ENCODE measurements at places on chromosomes 13 and 19.
A peak's percentile ranks its signal among the peaks of the same experiment; 100 is the strongest.

GRCh38 chr13:44908712-44909111, 80.6 kb downstream of the NUFIP1 start:
- H3K4me1 ChIP-seq = no peaks in the 10 kb centered on the region
- no peak overlapping the region for H3K4me3 ChIP-seq
- H3K36me3 ChIP-seq = peaks cover 4% of the 10 kb centered on the region
- DNase-seq = no peak

DNA sequence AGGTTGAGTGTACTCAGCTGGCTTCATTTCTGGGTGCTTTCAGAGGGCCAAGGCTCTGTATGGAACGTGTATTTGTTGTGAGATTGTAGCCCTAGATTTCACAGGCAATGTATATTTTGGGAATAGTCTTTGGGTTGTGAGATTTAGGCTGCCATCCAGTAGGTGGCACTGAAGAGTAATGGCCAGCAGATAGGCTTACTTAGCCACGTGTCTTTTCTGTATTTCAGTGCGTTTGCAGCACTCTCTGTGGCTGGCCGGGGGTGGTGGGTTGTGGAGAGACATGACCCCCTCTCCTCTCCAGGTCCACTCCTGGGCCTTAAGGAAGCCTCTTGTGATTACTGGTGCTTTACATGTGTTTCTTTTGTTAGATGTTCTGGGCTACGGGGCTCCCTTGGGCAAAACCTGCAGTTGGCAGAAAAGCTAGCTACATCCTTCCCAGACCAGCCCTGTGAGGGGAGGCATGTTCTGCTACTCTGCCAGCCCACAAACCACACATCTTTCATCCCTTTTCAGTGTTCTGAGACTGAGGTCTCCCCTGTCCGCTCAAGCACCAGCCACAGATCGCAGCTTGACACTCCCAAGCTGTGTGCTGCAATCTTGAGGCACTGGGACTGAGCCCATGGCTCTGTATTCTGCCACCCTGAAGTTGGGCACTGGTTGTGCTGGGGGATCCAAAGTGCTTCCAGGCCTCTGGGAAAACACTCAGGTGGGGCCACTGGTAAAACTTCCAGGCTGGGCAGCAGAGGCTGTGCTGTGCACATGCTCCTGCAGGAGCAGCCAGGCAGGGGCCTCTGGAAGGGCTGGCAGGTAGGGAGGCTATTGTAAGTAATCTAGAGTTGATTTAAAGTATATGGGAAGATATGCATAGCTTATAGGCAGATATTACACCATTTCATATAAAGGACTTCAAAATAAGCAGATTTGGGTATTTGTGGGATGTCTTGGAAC, 1096.8 kb upstream of the PCDH20 start:
- DNase-seq = peak; percentile 6
- no peaks in the 10 kb centered on the region for H3K36me3 ChIP-seq
- peaks cover 9% of the 10 kb centered on the region for H3K27me3 ChIP-seq
- no peaks in the 10 kb centered on the region for H3K4me1 ChIP-seq
- no peak overlapping the region for H3K4me3 ChIP-seq

DNA sequence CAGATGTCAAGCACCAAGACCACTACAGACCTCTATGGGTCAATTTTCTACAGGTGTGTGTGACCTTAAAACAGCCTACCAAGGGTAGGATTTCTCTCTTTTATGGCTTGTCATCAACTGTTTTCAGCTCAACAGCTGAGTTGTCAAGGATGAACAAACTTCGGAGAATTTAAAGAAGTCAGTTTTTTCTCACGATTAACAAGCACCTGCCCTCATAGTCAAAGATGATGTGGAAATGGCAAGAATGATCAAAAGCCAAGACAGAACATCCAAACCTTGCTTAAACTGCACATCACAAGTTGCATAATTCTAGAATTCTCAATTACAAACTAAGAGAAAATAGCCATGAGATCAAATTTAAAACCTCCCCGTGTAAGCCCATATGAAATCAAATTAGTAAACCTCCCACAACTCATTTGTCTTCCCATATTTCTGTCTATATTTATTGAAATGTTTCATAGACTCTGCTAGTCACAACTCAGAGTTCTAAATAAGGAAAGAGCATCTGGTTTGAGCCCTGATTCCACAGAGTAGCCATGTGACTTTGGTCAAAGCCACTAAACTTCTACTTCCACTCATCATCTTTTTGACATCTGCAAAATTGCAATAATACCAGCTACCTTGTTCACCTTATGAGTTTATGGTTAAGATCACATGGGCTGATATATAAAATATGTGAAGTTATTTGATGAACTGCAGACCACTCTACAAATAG, 521.5 kb upstream of the HTR2A start:
- no peaks in the 10 kb centered on the region for H3K4me1 ChIP-seq
- no peak overlapping the region for H3K27ac ChIP-seq
- H3K27me3 ChIP-seq = no peaks in the 10 kb centered on the region
- no peaks in the 10 kb centered on the region for H3K36me3 ChIP-seq
- no peak for DNase-seq

GRCh38 chr19:18270326-18270725, 3.9 kb downstream of the IQCN start:
- H3K27ac ChIP-seq = no peak overlapping the region
- H3K27me3 ChIP-seq = no peaks in the 10 kb centered on the region
- H3K4me1 ChIP-seq = peaks cover 10% of the 10 kb centered on the region
- H3K36me3 ChIP-seq = peaks cover under 1% of the 10 kb centered on the region
- no peak overlapping the region for H3K4me3 ChIP-seq
- no peak for DNase-seq

GRCh38 chr13:44825953-44826352, 163.3 kb downstream of the NUFIP1 start:
- no peak for DNase-seq
- H3K4me3 ChIP-seq = no peak overlapping the region
- H3K27ac ChIP-seq = no peak overlapping the region
- H3K36me3 ChIP-seq = no peaks in the 10 kb centered on the region
- no peaks in the 10 kb centered on the region for H3K4me1 ChIP-seq
- no peaks in the 10 kb centered on the region for H3K27me3 ChIP-seq

GRCh38 chr13:70541451-70541850, 433.2 kb upstream of the KLHL1 start:
- no peaks in the 10 kb centered on the region for H3K27me3 ChIP-seq
- no peaks in the 10 kb centered on the region for H3K36me3 ChIP-seq
- DNase-seq = no peak
- no peaks in the 10 kb centered on the region for H3K4me1 ChIP-seq
- no peak overlapping the region for H3K27ac ChIP-seq
- no peak overlapping the region for H3K4me3 ChIP-seq

- no peak for DNase-seq
- peaks cover 7% of the 10 kb centered on the region for H3K36me3 ChIP-seq
- no peaks in the 10 kb centered on the region for H3K27me3 ChIP-seq
- H3K4me3 ChIP-seq = no peak overlapping the region
- peaks cover 34% of the 10 kb centered on the region for H3K4me1 ChIP-seq
- H3K27ac ChIP-seq = no peak overlapping the region
Measured at GRCh38 chr13:24247016-24247415, 62.4 kb upstream of the C1QTNF9 start.

DNA sequence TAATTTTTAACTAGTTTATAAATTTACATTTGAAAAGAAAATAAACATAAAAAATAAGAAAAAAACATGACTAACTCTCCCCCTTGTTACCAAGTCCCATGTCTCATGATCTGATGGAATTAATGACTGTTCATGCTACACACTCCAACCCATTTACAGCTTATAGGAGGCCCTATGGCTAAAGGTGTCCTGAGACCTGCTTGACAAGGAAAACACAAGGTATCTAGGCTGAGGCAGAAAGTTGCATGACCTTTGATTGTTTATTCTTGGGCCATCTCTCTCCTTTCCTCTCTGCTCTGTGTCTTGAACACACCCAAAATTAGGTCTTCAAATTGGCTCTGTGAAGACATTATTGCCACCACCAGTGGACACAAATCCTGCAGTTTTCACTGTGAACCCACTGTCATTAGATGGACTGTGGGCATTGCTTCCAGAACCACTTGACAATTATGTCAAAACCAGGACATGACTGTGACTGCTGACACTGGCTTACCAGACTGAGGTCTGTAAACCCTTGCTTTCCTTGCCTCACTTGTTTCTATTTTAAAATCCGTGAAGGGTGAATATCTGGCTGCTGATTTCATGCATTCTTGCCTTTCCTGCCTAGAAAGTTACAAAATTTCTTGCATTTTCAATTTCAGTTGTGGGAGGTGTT, 386.5 kb upstream of the SPRY2 start:
- no peak for DNase-seq
- H3K27me3 ChIP-seq = no peaks in the 10 kb centered on the region
- H3K4me3 ChIP-seq = no peak overlapping the region
- H3K4me1 ChIP-seq = no peaks in the 10 kb centered on the region
- no peaks in the 10 kb centered on the region for H3K36me3 ChIP-seq

GRCh38 chr13:73364736-73365135, 305.9 kb downstream of the KLF5 start:
- H3K27ac ChIP-seq = no peak overlapping the region
- no peaks in the 10 kb centered on the region for H3K36me3 ChIP-seq
- no peaks in the 10 kb centered on the region for H3K4me1 ChIP-seq
- no peak overlapping the region for H3K4me3 ChIP-seq
- no peaks in the 10 kb centered on the region for H3K27me3 ChIP-seq
- DNase-seq = no peak

DNA sequence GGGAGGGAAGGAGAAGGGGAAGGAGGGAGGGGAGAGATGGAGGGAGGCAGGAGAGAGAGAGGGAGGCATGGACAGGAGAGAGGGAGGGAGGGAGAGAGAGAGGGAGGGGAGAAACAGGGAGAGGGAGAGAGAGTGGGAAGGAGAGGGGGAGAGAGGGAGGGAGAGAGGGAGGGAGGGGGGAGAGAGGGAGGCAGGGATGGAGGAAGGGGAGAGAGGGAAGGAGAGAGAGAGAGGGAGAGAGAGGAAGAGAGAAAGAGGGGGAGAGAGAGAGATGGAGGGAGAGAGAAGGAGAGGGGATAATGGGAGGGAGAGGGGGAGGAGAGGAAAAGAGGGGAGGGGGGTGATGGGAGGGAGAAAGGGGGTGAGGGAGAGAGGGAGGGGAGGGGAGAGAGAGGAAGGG, 86.8 kb upstream of the VSTM2B start:
- H3K36me3 ChIP-seq = no peaks in the 10 kb centered on the region
- H3K4me3 ChIP-seq = no peak overlapping the region
- H3K27ac ChIP-seq = no peak overlapping the region
- H3K27me3 ChIP-seq = peaks cover 4% of the 10 kb centered on the region

GRCh38 chr13:40563350-40564125, 102.9 kb downstream of the FOXO1 start:
- H3K27ac ChIP-seq = peak overlapping the region; percentile 88
- peak overlapping the region; percentile 34 for H3K4me3 ChIP-seq
- peaks cover 37% of the 10 kb centered on the region for H3K36me3 ChIP-seq
- peaks cover 80% of the 10 kb centered on the region for H3K4me1 ChIP-seq
- H3K27me3 ChIP-seq = no peaks in the 10 kb centered on the region
- no peak for DNase-seq

DNA sequence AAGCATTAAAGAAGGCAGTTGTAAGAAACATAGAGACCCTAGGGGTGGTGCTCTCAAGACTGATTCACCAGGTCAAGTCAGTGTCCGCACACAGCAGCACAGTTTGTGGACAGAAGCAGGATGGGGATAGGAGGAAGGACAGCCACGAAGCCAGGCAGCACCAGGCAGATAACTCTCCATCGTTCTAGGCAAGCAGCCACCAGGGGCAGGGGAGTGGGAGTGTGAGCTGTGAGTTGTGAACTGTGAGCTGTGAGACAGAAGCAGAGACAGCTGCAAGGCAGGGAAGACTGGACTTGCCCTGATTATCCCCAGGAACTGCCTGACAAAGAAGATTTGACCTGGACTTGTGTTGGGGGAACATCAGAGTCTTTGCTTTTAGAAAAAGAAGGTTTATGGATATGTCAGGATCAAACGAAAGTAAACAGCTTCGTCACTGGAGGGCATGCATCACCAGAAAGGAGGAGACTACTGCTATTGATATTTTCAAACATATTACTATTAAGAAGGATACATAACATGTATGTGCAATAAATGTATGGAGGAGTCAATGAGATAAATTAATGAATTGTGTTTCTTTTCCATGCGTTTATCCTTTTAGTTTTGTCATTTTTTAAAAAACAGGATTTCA, 286.1 kb downstream of the IRS2 start:
- H3K4me1 ChIP-seq = no peaks in the 10 kb centered on the region
- H3K36me3 ChIP-seq = no peaks in the 10 kb centered on the region
- no peak overlapping the region for H3K27ac ChIP-seq
- H3K27me3 ChIP-seq = no peaks in the 10 kb centered on the region
- H3K4me3 ChIP-seq = no peak overlapping the region

GRCh38 chr13:40540328-40541044, 126.0 kb downstream of the FOXO1 start:
- no peaks in the 10 kb centered on the region for H3K36me3 ChIP-seq
- no peaks in the 10 kb centered on the region for H3K27me3 ChIP-seq

DNA sequence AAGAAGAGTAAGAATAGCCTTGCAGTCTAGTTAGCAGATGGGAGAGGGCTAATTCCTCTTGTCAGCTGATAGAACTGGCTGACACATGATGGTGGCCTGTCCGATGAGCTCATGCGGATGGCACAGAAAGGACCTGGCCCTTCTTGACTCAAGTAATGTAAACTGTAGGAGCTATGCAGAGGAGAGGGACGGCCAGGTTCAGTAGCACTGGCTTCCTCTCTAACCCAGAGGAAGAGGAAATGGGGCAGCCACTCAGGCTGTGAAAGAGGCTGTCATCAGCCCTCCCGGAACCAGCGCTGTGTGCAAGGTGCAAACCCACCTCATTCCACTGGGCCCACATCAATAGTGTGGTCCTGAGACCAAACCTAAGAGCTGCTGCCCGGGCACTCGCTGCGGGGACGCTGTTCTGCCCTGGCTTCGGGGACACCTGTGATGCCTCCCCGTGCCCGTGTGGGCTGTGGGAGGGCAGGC, 30.8 kb upstream of the USE1 start:
- DNase-seq = peak; percentile 44
- H3K27me3 ChIP-seq = no peaks in the 10 kb centered on the region
- H3K36me3 ChIP-seq = peaks cover 20% of the 10 kb centered on the region
- peaks cover 19% of the 10 kb centered on the region for H3K4me1 ChIP-seq

DNA sequence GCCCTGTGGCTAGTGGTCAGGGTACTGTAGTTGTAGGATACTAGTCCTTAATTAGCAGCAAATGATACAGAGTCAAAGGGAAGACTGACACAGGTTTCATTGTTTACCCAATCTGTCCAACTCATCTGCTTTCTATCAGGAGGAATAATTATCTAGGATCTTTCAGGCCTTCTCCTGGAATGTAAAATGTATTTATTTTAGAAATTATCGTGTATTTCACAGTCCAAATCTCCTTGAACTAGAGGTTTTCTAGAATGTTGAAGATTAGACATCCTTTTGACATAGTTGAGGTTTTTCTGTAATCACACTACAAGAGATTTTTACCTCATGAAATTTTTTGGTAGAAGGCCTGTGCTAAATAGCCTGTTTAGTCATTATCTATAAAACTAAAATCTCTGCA, 1694.8 kb upstream of the PCDH20 start:
- H3K36me3 ChIP-seq = no peaks in the 10 kb centered on the region
- H3K4me1 ChIP-seq = no peaks in the 10 kb centered on the region
- DNase-seq = no peak

Measured in activated naive CD8-positive, alpha-beta T cell treated with anti-CD3 and anti-CD28 coated beads for 36 hours (primary cell).